ENCODE measurements at places on chromosomes 3 and 15. TPM values are rescaled to one million over a fixed set of nuclear protein-coding genes. Genes with fewer than 3 reads are reported as not detected.

Gene PCLAF
- 119 TPM for total RNA-seq

Gene ITGB5
- 108 TPM for total RNA-seq

DNA sequence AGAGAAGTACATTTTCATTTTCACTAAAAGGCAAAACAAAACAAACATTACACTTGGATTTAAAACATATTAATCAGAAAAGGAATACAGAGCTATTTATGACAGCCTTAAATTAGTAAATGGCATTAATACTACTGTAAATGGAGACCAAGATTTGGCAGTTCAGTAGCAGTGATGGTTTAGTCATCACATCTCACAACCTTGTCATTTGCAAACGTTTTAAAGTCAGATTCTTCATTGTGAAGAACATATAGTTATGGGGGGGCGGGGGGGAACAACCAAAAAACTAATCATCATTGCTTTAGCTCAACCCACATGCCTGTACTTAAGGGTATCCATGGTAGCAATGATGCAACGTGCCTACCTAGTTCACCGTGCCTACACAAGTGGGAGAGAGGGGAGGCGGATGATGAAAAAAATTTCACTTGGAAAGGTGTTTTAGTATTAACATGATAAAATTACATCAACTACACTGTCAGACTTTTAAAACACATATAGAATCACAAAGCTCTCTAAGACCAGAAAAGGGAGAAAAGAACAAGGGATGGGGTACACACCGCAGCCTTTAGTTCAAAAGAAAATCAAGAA is 40.1 kb downstream of the DLG1 start:
- H3K27ac ChIP-seq, result peak overlapping the region; percentile 42
- no peaks in the 10 kb centered on the region for H3K27me3 ChIP-seq
- H3K4me1 ChIP-seq, result peaks cover 88% of the 10 kb centered on the region
- DNase-seq, result no peak
- H3K36me3 ChIP-seq, result no peaks in the 10 kb centered on the region

GRCh38 chr3:8223766-8224165 is 277.9 kb upstream of the LMCD1 start:
- no peak overlapping the region for H3K4me3 ChIP-seq
- H3K36me3 ChIP-seq, result no peaks in the 10 kb centered on the region
- DNase-seq, result no peak
- H3K27me3 ChIP-seq, result no peaks in the 10 kb centered on the region
- H3K27ac ChIP-seq, result no peak overlapping the region

- H3K4me3 ChIP-seq, result no peak overlapping the region
- no peaks in the 10 kb centered on the region for H3K4me1 ChIP-seq
- no peak overlapping the region for H3K27ac ChIP-seq
- no peaks in the 10 kb centered on the region for H3K36me3 ChIP-seq
Observed at GRCh38 chr3:184039414-184039813, 7.9 kb downstream of the HTR3D start.

- no peak for DNase-seq
- H3K4me1 ChIP-seq, result no peaks in the 10 kb centered on the region
- H3K27me3 ChIP-seq, result no peaks in the 10 kb centered on the region
- no peak overlapping the region for H3K4me3 ChIP-seq
- no peaks in the 10 kb centered on the region for H3K36me3 ChIP-seq
- H3K27ac ChIP-seq, result no peak overlapping the region
Observed at GRCh38 chr3:148873270-148873927, 8.3 kb downstream of the CPA3 start.

DNA sequence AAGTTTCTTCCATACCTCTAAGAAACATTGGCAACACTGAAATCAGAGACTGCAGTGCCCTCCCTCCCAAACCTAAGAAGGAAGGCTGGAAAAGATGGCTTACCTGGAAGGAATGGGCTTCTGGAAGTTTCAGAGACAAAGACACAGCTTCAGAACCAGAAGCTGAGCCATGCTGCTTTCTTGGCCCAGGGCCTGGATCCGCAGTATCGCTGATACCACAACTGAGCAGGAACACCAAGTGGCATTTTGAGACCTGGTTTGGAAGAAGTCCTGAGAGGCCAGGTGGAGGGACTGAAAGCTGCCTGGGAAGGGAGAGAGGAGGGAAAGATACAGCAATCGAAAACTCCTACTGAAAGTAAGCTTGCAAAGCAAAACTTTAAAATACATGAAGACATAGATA is 19.8 kb downstream of the GPR160 start:
- no peaks in the 10 kb centered on the region for H3K27me3 ChIP-seq
- H3K4me1 ChIP-seq, result peaks cover 5% of the 10 kb centered on the region
- H3K27ac ChIP-seq, result no peak overlapping the region
- H3K36me3 ChIP-seq, result no peaks in the 10 kb centered on the region

DNA sequence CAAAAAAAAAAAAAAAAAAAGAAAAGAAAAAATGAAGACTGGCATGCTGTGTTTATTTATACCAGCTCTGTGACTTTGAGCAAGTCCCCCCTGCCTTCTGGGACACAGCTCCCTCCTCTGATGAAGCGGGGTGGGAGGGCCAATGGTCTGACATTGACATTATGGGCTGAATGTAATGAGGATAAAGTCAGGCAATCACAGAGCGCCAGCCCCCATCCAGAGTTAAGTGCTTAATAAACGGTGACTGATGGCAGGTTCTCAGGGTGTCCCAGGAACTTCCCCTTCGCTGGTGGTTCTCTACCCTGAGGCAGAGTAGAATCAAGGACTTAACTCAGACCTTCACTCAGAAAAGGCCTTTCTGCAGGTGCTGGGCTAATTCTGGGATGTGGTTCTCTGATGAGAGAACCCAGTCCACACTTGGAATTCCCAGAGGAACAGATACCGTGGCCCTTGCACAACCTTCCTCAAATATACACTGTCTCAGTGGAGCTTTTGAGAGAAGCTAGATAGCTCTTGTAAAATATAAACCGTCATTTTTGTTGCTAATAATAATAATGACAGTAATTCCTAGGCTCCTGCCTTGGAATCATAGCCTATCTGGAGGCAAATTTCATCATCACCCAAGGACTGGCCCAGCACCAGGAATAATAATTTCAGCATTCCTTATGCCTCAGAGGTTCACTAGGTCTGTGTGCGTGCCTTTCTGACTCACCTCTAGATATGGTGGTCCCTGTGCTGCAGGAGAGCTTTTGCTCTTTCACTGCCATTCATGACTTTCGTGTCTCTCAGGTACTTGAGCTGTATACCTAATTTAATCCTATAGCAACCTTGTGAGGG is 115.8 kb downstream of the RPLP1 start:
- H3K36me3 ChIP-seq, result no peaks in the 10 kb centered on the region
- H3K4me1 ChIP-seq, result no peaks in the 10 kb centered on the region
- DNase-seq, result no peak
- no peak overlapping the region for H3K4me3 ChIP-seq

GRCh38 chr3:38317192-38317759 is 29.3 kb upstream of the XYLB start:
- no peaks in the 10 kb centered on the region for H3K27me3 ChIP-seq
- H3K27ac ChIP-seq, result no peak overlapping the region
- H3K4me1 ChIP-seq, result peaks cover 17% of the 10 kb centered on the region

Gene GOLGA8K
- total RNA-seq, result not detected

- no peak for DNase-seq
- no peaks in the 10 kb centered on the region for H3K27me3 ChIP-seq
- H3K36me3 ChIP-seq, result no peaks in the 10 kb centered on the region
- no peak overlapping the region for H3K4me3 ChIP-seq
- H3K27ac ChIP-seq, result no peak overlapping the region
Observed at GRCh38 chr3:122932251-122932967, 95.2 kb downstream of the SEMA5B start.

Gene CPN2
- total RNA-seq, result not detected

DNA sequence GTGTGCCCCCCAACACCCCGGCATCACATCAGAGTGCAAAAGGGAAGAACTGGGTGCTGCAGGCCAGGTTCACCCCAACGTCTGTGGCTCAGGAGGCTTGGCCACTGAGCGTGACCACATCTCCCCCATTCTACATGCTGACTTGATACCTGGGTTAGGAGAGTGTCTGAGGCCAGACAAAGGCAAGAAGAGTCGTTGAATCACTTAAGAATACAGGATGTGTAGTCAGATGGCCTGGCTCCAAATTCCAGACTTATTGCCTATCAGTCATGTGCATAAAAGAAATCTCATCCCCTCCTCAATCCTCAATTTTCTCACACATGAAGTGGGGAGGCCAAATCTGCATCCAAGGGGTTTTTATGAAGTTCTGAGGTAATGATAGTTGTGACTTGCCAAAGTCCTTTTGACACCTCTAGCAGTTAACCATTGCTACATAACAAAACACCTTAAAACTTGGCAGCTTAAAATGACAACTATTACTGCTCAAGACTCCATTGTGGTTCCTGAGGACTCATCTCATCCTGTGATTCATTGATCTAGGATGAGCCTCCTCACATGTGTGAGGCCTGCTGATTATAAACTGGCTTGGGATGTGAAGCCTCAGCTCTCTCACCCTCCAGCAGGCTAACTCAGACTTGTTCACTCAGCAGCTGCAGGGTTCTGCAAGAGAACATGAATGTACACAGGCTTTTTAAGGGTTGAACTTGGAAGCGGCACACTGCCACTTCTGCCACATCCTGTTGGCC is 138.8 kb upstream of the TLE3 start:
- no peak overlapping the region for H3K27ac ChIP-seq
- no peaks in the 10 kb centered on the region for H3K27me3 ChIP-seq
- H3K36me3 ChIP-seq, result no peaks in the 10 kb centered on the region

Gene MORC1
- total RNA-seq, result not detected

GRCh38 chr3:150256318-150256717 is 151.8 kb upstream of the TSC22D2 start:
- no peaks in the 10 kb centered on the region for H3K27me3 ChIP-seq
- peaks cover 11% of the 10 kb centered on the region for H3K4me1 ChIP-seq
- H3K27ac ChIP-seq, result no peak overlapping the region
- DNase-seq, result no peak
- no peak overlapping the region for H3K4me3 ChIP-seq

DNA sequence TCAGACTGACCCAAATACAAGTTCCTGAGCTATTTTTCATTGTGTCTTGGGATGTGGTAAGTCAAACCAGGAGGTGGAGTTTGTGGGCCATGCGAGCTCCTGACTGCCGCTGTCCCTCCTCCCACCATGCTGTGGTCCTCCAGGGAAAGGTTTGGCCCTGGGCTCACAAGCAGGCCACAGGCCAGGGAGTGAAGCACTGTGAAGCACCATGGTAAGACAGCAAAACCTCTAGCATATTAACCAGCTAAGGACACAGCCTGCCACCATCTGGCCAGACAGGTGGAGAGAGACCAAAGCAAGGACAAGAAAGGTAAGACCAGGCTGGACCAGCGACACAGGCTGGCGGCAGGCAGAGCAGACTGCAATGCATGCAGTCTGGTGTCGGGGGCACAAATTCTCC is 15.3 kb downstream of the RAB43 start:
- H3K27ac ChIP-seq, result no peak overlapping the region
- H3K27me3 ChIP-seq, result no peaks in the 10 kb centered on the region
- H3K36me3 ChIP-seq, result no peaks in the 10 kb centered on the region
- peak; percentile 28 for DNase-seq
- H3K4me1 ChIP-seq, result no peaks in the 10 kb centered on the region
- no peak overlapping the region for H3K4me3 ChIP-seq

DNA sequence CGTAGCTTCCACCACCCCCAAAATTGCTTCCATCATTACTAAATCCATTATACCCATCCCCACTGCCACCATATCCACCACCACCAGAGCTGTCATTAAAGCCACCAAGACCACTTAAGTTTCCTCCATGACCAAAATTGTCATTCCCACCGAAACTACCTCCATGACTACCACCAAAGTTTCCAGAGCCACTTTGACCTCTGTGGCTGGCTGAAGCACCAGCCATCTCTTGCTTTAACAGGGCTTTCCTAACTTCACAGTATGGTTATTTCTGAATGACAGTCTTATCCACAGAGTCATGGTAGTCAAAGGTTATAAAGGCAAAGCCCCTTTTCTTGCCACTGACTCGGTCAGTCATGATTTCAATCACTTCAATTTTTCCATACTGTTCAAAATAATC is 24.3 kb upstream of the DENND4A start:
- no peaks in the 10 kb centered on the region for H3K4me1 ChIP-seq
- DNase-seq, result no peak
- no peaks in the 10 kb centered on the region for H3K36me3 ChIP-seq
- H3K27ac ChIP-seq, result no peak overlapping the region
- H3K4me3 ChIP-seq, result no peak overlapping the region

DNA sequence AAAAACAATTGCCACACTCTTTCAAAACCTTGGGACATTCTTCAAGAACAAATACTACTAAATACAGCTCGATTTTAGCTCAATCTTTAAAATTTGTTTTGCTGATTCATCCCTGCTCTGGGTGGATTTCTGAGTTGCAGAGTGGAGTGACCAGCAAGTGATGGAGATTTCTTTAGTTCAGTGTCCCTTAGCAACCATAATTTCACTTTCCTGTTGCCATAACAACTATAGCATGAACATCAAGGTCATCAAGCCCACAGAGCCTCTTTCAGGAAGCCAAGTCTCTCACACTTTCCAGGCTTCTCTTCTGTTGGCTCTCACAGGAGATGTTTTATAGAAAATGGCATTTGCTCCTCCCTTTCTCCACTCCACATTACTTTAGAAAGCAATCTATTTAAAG is 597.2 kb upstream of the ADAMTS9 start:
- H3K4me3 ChIP-seq, result no peak overlapping the region
- H3K27ac ChIP-seq, result no peak overlapping the region
- peaks cover 5% of the 10 kb centered on the region for H3K4me1 ChIP-seq
- no peak for DNase-seq
- H3K36me3 ChIP-seq, result no peaks in the 10 kb centered on the region
- no peaks in the 10 kb centered on the region for H3K27me3 ChIP-seq

Gene TRIP4
- 17.3 TPM for total RNA-seq

- H3K4me3 ChIP-seq, result no peak overlapping the region
- peaks cover 100% of the 10 kb centered on the region for H3K27me3 ChIP-seq
- peaks cover 53% of the 10 kb centered on the region for H3K4me1 ChIP-seq
- no peak for DNase-seq
- no peak overlapping the region for H3K27ac ChIP-seq
- H3K36me3 ChIP-seq, result no peaks in the 10 kb centered on the region
Observed at GRCh38 chr3:147385059-147386012, 21.0 kb downstream of the ZIC4 start.

DNA sequence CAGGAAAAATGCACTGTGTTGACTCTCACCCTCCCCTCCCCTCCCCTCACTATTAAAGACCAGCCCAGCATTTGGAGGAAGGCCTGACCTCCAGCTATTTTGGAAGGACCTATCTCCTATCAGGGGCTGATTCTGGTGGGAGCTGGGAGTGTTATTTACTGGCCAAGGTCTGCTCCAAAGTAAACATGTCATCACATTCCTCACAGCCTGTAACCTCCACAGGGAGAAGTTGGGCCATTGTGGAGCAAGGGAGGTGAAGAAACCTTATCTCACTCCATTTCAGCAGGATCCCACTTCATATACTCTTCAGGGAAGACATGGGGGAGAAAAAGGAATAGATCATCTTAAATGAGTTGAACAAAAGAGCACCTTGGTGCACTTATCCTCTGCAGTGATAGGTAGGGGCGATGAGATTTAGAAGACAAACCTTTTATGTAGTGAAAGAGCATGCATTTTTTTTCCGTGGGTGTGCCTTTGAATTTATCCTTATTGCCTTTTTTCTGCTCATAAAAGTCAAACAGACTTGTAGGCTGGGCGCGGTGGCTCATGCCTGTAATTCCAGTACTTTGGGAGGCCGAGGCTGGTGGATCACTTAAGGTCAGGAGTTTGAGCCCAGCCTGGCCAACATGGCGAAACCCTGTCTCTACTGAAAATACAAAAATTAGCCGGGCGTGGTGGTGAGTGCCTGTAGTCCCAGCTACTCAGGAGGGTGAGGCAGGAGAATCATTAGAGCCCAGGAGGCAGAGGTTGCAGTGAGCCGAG is 15.6 kb upstream of the FLNB start:
- H3K36me3 ChIP-seq, result no peaks in the 10 kb centered on the region
- no peaks in the 10 kb centered on the region for H3K27me3 ChIP-seq
- H3K27ac ChIP-seq, result no peak overlapping the region
- no peak overlapping the region for H3K4me3 ChIP-seq
- H3K4me1 ChIP-seq, result no peaks in the 10 kb centered on the region

- no peaks in the 10 kb centered on the region for H3K27me3 ChIP-seq
- no peaks in the 10 kb centered on the region for H3K36me3 ChIP-seq
- H3K4me3 ChIP-seq, result no peak overlapping the region
- H3K27ac ChIP-seq, result no peak overlapping the region
- no peak for DNase-seq
Observed at GRCh38 chr3:183584914-183585280, 29.4 kb upstream of the KLHL6 start.
